ENCODE measurements at places on chromosomes 4 and X. TPM values are rescaled to one million over a fixed set of nuclear protein-coding genes. Genes with fewer than 3 reads are reported as not detected.

Gene FREM3
- total RNA-seq, result 0.12 TPM

Gene SLC10A6
- total RNA-seq, result 0.81 TPM

Gene GPR50
- 0.12 TPM for total RNA-seq

Gene CD38
- total RNA-seq, result 1.1 TPM

Gene GABRA4
- total RNA-seq, result 1.2 TPM

Gene HSFX1
- total RNA-seq, result 0.98 TPM

Gene SPANXA2
- not detected for total RNA-seq

Gene ERAS
- not detected for total RNA-seq

Gene AKAP4
- total RNA-seq, result not detected

Gene AWAT1
- not detected for total RNA-seq

Gene EVC
- total RNA-seq, result 80.5 TPM

Data from mucosa of gallbladder (tissue), 1 donor.